ENCODE measurements at places on chromosomes 16 and 17.

DNA sequence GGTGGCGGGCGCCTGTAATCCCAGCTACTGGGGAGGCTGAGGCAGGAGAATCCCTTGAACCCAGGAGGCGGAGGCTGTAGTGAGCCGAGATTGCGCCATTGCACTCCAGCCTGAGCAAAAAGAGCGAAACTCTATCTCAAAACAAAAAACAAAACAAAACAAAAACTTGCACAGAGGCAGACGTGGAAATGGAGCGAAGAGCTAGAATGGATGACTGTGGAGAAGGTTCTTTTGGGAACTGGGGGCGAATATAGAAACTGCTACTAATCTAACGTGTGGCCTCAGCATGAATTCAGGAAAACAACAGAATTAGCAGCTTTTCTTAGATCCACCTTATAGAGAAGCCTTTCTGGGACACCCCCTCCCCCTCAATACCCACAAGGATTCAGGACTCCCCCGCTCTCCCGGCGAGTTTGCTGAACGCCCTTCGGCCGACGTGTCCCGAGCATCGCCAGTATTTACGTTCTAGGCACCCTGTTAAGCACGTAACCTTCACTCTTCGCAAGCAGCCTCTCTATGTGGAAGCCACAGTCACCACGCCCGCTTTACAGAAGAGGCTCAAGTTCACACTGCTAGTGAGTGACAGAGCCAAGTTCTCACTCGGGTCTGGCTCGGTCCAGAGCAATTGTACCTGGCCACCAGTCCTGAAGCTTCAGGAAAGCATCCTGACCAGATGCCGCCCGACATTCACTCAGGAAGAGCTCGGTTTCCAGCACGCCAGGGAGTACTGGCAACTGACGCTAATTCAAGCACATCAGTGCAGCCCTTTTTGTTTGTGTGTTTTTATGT, 13.3 kb upstream of the ABR start:
- DNase-seq, result no peak

DNA sequence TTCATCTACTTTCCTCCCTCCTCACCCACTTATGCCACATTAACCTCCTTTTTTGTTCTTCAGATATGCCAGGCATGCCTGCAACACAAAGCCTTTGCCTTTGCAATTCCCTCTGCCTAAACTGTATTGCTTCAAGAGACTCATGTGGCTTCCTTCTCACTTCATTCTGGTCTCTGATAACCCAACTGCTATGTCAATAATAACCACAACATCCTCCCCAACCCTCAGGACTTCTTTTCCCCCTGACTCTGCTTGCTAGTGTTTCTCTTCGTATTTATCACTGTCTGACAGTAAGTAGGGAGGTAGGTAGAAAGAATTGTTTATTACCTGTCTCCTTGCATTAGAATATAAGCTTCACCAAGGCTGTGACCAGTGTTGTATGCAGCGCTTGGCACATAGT, 22.4 kb downstream of the RBL2 start:
- DNase-seq, result no peak

DNA sequence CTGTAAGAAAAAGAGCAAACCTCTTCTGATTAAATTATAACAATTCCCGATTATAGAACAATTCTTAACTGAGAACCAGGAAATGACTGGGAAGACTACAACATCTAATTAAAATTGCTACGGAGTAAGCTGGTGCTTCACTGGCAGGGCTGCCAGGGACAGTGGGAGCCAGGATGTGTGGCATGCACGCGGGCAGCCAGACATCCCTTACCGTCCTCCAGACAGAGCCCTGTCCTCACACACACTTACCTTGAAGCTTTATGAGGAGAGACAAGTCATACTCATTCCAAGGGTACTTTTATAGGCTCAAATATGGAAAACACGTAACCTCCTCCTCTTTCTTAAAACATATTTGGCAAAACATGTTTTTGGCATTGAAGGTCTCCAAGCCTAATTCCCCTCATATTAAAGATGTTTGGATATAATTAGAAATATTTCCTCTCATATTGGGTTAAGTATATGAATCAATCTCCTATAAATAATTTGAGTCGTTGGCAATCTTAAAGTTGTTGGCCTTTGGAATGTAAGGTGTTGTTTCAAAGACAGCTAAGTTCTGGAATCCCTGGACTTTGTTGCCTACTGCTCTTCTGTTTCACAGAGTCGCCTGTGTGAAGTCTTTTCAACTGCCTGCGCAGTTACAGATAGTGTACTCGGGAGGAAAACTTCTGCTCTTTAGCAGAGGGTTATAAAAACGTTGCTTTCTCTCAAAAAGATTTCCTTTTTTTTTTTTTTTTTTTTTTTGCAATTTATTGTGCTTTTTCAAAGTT, at the start of gene MYH1:
TSS of gene MYH1 (minus strand) at position 272 of the 767 bp plus-strand sequence. CDS start 1,900 bp downstream, outside the sequence.
- DNase-seq, result no peak

GRCh38 chr16:89921131-89921701, 1.9 kb upstream of the TUBB3 start:
- no peak for DNase-seq

DNA sequence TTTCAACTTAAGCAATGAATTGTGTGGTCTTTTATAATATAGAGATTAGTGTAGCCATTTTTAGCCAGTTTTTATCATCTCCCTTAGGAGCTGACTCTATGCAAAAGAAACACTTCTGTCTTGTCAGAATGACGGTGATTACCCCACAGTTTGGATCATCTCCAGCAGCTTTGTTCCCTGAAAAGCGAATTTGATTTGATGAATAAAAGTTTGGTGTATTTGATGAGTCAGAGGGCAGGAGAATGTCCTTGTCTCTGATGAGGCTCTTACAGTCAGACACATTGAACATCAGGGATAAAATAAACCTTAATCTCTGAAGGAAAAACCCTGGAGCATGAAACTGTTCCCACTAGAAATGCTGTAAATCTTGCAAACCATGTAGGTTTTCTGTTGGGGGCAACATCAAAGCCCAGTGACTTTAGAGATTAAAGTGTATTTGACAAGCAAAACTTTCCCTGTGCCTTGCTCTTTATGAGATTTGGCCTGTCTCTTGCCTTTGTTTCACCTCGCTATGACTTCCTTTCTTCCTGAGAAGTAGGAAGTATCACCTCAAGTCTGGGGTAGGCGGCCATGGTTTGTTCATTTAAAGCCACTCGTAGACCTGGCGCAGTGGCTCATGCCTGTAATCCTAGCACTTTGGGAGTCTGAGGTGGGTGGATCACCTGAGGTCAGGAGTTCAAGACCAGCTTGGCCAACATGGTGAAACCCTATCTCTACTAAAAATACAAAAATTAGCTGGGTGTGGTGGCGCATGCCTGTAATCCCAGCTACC, 209.3 kb downstream of the FTO start:
- no peak for DNase-seq

GRCh38 chr16:70653809-70654771, 7.7 kb downstream of the IL34 start:
- DNase-seq, result peak; percentile 4

- no peak for DNase-seq
Observed at GRCh38 chr17:67647482-67647881, 70.3 kb upstream of the NOL11 start.

GRCh38 chr17:78121801-78122215, 6.7 kb downstream of the TMC6 start:
- DNase-seq, result no peak

- DNase-seq, result no peak
Observed at GRCh38 chr17:63933598-63933997, 1.5 kb upstream of the CD79B start.

- no peak for DNase-seq
Observed at GRCh38 chr17:39376434-39376833, 25.0 kb downstream of the FBXL20 start.

- DNase-seq, result no peak
Observed at GRCh38 chr17:35155246-35155645, 7.6 kb downstream of the UNC45B start.

DNA sequence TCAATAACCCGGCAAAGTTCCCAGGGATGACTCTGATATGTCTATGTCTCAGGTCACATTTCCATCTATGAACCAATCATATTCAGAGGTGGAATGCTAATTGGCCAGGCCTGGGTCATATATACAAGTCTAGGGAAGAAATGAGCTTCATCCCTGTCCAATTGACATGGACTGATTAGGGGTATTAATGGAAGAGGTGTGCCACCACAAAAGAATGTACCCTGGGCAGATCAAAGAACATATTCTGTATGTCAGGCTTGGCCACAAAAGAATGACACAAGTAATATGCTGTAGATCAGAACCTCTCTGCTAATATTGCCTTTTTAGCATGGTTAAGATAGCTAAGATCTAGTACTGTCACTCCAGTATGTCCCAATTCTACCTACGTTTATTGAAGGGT, 6.7 kb downstream of the SLC35G3 start:
- DNase-seq, result no peak

Data from NCI-H446 treated with DMSO at 0.1 percent for 48 hours (cell line).